ENCODE measurements at places on chromosomes 3 and 15. TPM values are rescaled to one million over a fixed set of nuclear protein-coding genes. Genes with fewer than 3 reads are reported as not detected.

GRCh38 chr15:81685237-81685636, 311.2 kb upstream of the TMC3 start:
- DNase-seq, result no peak

DNA sequence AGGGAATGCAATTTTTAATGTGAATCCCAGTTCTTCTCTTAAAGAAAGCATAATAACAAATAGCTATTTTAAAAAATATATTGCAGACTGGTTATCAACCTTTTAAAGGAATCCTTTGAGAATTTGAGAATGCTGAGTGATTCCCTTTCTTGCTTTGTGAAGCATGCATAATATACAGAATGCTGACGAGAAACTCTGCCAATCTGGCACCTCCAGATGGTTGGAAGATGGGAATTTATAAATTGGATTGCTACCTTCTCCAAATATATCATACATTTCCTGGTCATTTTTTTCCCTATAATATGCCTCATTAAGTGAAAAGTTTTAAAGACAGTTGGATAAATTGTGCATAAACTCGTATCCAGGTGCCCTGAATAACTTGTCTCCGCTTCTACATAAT, 333.9 kb upstream of the ARPP21 start:
- DNase-seq, result no peak

DNA sequence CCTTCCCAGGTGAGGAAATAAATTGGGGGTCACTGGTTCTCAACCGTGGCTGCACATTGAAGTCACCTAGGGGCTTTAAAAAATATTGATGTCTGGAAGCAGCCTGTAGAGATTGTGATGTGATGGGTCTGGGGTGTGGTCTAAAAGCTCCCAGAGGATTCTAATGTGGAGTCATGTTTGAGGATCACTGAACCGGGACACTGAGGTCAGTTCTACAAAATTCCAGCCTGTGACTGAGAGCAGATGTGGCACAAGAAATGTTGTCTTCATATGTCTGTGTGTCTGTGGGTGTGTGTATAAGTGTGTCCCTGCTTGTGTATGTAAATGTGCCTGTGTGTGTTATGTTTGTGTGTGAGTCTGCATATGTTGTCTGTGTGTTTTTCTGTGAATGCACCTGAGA, 79.9 kb downstream of the TLE3 start:
- DNase-seq, result no peak

GRCh38 chr3:126104742-126105605, 21.1 kb upstream of the SLC41A3 start:
- DNase-seq, result no peak

- DNase-seq, result no peak
These were observed 58.9 kb upstream of the GATA2 start for GRCh38 chr3:128551867-128552266.

GRCh38 chr3:148428862-148429605, 268.7 kb upstream of the AGTR1 start:
- no peak for DNase-seq

DNA sequence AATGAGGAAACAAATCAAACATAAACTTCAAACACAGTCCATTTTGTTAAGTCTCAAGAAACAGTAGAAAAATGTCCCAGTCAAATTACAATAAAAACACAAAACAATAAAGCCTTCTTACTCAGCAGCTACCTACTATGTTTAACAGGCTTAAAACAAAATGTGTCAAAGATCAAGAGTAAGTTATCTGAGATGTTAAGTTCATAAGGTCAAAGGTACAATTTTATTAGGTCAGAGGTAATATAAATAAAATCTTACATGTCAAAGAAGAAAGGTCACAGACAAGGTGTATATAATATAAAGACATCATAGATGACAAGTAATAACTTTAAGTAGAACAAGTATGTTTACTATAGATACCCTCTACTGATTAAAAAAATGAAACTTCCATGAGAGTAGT, 208.3 kb downstream of the SCAPER start:
- DNase-seq, result no peak

- DNase-seq, result peak; percentile 5
These were observed 700 bp upstream of the BLM start for GRCh38 chr15:90716317-90716975.

- DNase-seq, result peak; percentile 12
These were observed 21.4 kb downstream of the FEM1B start for GRCh38 chr15:68298882-68299381.

- DNase-seq, result no peak
These were observed 42.9 kb downstream of the SV2B start for GRCh38 chr15:91142946-91143345.

Gene GOLGA6L4
- 2.6 TPM for total RNA-seq

Gene SCAMP5
- 1.2 TPM for total RNA-seq

Gene CA12
- total RNA-seq, result 0.55 TPM

All from activated T-cell treated with anti-CD3 and anti-CD28 coated beads, Interleukin-2, amount 50 U/mL, for 72 hours (primary cell).